ENCODE measurements at places on chromosomes 1 and 21. TPM values are rescaled to one million over a fixed set of nuclear protein-coding genes. Genes with fewer than 3 reads are reported as not detected.

The FMO4 gene
- 0.98 TPM for total RNA-seq

- peak; percentile 70 for DNase-seq
Measured at GRCh38 chr1:30416221-30416820, 307.1 kb downstream of the MATN1 start.

- no peak for DNase-seq
Measured at GRCh38 chr1:113809670-113810602, 2.3 kb downstream of the RSBN1 start.

GRCh38 chr1:17892851-17893250 is 137.7 kb downstream of the ACTL8 start:
- DNase-seq: no peak

All from vagina (tissue), 2 donors.